Stimulated activated CD8-positive, alpha-beta memory T cell treated with anti-CD3 and anti-CD28 coated beads, Interleukin-7, amount 100 ng/mL, for 24 hours (primary cell): ENCODE measurements at places on chromosomes 5 and 9.

DNA sequence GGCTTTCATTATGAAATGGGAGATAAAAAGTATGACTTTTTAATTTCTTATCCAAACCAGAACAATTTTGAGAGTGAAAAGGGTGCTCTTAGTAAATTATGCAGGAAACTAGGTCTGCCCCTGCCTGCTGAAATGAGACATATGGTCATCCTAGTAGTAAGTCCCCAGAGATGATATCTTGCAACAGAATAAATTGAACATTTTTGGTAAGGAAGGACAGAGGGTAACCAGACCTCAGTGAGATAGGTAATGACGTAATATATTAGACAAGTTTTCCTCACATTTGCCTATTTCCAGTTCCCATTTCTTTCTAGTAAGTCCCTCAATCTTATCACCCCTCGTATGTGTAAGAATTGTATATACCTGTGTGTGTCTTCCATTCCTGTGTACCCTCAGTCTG, 91.8 kb downstream of the EQTN start:
- no peak for DNase-seq

DNA sequence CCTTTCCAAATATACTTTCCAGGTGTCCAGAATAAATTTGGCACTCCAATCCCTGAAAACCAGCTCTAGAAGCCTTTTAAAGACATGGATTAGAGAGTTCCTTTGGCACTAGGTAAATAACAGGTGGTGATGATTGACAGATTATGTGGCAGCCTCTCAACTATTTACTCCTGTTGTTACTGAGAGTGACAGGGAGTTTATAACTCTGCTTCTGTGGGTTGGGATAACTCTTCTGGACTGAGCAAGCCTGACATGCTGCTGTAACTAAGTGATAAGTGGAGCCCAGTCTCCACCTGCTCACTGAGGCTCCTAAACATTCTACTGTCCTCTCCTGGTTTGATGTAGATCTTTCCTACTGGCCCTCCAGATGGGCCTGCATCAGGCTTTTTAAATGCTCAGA, 693.2 kb upstream of the FTMT start:
- DNase-seq, result no peak

DNA sequence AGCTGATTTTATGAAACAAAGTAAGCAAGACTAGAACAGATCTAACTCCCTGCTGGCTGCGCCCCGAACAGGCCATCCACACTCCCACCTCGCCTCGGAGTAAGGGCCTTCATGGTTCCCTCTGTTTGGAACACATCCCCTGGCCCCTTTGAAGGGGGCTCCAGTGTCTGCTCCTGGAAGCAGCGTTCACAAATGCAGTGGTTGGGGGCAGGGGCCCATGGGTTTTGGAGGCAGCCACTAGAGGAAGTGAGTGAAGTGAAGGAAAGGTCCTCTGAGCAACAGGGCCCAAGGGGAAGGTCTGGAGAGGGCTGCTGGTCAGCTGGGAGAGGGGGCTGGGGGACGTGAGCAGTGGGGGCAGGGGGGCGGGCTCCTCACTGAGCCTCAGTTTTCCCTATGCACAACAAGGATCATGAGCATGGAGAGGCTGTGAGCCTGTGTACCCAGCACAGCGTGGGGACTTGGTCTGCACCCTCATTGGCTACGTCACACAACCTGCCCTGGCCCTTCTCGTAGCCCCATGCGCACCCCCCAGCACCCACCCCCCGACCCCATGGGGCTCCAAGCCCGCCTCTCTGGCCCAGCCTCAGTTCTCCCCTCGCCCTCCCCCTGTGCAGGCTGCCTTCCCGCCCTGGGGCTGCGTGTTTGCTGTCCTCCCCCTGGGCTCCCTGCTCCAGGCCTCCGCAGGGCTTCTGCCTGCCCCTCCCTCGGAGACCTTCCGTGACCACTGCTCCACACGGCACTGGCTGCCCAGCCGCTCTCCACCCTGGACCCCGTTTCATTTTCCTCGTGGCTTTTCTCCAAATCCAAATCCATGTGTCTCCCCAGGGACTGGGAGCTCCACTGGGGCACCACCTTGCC, 39.5 kb downstream of the RASGEF1C start:
- no peak for DNase-seq

DNA sequence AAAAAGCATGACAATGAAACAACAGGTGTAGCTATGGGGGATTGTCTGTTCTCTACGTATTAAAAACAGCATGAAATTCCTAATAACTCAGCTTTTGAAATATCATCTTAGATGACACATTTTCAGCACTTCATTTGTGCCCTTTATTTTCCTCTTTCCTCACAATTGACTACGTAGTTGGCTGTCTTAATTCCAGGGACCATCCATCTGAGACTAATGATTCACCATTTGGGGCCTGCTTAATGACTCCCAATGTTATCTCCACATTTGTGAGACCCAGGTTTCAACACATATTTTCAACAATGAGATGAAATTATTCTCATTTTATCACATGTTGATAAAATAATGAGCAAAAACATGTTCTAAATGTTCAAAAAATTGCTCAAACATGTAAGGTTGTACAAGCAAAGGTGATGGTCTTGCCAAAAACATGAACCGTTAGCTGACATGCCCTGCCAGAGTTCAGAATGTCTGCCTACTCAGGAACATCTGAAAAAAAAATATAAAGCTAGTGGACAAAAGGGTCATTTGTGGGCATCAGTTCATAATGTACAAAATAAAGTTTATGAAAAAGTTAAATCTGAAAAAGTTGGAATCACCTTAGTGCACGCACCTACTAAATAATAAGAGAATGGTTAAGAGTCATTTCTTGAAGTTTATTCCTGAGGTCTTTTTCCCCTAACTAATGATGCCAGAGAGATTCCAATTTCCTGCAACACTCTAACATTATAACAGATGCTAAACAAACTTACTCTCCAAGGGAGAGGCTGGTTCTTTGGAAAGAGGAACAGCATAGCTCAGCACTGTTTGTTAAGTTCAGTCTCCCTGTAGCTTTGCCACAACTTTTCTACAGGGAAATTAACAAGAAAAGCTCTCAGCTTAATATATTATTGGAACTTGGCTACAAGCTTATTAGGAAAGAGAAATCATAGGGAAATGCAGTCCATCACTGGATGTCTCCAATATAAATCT, 275.5 kb downstream of the SPOCK1 start:
- no peak for DNase-seq

GRCh38 chr9:131704141-131704983, 35.5 kb downstream of the RAPGEF1 start:
- DNase-seq, result no peak

GRCh38 chr5:140196115-140196814, 21.3 kb downstream of the CYSTM1 start:
- no peak for DNase-seq

DNA sequence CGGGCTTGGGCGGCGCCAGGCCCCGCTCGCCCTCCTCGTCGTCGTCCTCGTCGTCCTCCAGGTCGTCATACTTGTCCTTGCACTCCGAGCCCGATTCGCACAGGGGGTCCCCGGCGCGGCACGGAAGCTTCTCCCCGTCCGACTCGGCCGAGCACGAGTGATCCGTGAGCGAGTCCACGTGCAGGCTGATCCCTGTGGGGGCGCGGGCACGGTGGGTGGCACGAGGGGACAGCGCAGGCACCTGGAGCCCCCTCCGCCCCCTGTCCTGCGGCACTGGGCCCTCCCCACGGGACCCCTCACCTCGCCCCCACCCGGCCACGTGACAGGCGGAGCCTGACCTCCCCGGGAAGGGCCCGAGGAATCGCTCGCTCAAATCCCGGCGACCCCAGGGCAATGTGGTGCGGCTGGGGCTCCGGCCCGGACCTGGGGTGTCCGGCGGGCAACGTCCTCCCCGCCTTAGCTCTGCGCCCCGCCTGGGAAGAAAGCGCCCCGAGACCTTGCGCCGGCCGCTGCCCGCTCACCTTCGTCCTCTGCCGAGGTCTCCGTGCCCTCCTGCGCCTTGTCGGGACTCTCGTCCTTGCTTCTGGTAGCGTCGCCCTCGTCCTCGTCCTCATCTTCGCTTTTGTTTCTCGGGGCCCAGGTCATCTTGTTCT, 2.5 kb downstream of the IRX2 start:
- DNase-seq, result no peak

DNA sequence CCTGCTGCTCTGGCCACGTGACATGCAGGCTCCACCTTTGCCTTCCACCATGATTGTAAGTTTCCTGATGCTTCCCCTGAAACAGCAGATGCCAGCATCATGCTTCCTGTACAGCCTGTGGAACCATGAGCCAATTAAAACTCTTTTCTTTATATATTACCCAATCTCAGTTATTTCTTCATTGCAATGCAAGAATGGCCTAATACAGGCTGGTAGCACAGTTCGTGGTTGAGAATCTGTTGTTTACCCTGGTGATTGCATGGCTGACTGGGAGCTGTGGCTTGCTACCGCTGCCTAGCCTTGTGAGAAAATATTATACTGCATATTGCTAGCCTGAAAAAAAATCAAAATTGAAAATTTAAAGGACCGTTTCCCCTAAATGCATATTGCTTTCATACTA, 44.8 kb upstream of the PTPN3 start:
- no peak for DNase-seq

DNA sequence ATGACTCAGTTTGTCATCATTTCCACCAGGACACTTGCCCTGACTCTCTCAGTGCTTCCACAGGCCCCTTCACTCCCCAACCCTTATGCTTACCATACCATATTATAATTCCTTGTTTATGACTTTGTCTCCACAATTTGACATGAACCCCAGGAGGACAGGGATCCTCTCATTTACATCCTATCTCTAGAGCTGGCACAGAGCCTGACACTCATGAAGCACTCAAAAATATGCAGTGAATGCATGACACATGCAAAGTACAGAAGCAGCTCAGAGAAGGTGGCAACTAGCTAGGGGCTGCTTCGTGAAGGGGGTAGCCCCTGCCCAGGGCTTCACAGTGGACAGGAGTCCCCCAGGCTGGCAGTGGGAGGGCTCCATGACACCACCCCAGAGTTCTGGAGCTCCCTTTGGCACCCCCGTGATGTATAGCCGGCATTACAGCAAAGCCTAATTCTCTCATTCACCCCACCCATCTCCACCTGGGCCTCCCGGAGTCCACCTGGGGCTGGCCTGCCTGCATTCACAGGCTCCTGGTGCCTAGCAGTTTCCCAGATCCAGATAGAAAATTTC, 112.0 kb upstream of the SPOCK1 start:
- DNase-seq, result no peak

DNA sequence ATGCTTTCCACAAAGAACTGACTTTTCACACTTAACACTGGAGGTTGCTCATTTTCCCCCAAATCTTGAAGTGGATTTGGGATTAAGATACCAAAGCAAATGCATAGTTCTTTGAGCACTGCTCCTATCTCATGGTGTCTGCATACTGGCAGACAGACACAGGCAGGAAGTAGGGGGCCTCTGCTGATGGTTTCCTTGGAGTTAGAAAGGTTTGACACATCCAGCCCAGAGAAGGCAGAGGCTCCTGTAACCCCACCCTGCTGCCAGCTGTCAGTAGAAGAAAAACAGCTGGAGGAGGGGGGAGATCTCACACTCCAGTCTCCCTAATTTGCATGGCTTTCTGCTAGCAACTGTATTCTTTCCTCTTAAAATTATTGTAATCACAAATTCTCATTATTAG, 44.1 kb downstream of the APTX start:
- DNase-seq, result no peak

DNA sequence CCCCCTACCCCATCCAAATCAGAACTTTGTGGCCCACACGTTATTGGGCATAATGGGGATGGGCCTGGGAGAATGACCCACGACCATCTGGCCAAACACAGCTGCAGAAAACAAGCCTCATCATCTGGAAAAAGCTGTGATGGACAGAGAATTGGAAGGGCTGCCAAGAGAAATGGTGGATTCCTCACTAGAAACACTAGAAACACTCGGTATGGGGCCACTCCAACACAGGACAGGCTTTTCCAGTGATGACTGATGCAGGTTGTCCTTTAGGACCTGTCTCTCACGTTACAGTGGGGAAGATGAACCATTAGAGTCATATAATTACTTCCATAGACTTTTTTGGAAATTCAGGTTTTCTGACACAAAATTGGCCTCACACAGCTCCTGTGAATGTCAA, 172.4 kb upstream of the TARS1 start:
- DNase-seq, result no peak

DNA sequence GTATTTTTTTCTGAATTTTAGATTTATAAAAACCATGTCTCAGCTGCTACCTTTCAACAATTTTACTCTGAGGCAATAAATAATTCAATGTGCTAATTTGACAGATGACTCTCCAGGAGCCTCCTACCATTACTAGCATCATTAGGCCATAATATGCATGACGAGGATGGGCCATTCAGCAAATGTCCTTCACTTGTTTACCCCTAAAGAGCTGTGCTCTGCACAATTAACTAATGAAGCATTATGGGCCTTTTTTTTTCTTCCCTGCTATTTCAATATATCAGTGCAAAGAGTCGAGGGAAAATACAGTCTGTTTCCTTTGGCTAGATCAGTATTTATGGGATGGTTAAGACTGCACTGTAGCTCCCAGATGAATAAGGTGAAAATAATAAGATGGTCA, 627.2 kb downstream of the ISL1 start:
- no peak for DNase-seq

- no peak for DNase-seq
Observed at GRCh38 chr5:68382640-68383039, 167.1 kb downstream of the PIK3R1 start.

DNA sequence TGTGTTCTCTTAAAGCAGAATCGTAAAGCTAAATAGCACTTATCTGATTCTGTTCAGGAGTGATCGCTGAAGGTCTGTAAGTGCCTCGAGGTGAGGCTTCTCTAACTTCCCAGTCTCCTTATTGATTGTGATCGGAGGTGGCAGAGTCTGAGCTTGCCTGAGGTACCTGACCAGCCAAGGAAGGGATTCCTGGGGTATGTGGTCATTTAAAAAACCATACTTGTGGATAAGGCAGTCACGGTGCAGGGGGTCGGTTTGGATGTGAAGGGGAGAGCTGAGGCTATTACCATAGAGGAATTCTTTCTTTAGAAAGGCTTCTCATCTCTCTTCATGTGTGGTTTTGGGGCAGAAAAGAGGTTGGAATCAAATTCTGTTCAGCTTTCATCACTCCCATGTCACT, 193.7 kb downstream of the TLE4 start:
- DNase-seq, result no peak

GRCh38 chr5:105849701-105850100, 1821.0 kb downstream of the EFNA5 start:
- no peak for DNase-seq

DNA sequence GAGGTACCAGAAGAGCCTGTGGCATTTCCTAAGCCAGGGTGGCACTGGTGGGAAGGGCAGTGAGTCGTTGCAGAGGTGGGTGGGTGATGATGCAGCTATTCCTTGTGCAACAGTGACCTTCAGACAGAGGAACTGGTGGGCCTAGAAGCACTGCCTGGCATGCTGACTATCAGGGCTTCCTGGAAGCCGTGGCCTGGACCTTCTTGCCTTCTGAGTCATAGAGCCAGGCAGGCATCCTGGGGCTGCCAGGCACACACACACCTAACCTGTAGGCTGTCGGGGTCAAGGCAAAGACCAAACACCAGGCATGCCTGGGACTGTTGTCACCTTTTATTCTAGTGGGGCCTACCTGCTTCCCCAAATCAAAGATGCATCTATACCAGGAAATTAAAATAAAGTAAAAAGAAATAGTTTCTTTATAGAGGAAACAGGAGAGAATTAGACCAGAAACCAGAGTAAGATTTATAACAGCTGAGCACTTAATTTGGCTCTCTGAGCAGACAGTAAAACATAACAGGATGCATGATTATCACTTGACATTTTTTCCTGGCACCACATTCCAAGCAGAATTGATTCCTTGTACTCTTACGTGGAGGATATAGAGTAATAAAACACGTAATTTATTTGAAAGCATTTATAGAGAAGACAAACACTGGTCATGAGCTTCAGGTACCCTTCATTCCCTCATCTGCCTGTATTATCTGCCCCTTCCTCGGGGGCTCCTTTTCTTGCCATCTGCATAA, 25.1 kb downstream of the NANS start:
- no peak for DNase-seq
